HuH-7.5 (cell line): ENCODE measurements at places on chromosomes 5 and 9.

GRCh38 chr9:78115073-78115472 is 83.5 kb upstream of the GNAQ start:
- no peak for DNase-seq

GRCh38 chr9:115883467-115884329 is 269.9 kb upstream of the PAPPA start:
- peak; percentile 15 for DNase-seq

DNA sequence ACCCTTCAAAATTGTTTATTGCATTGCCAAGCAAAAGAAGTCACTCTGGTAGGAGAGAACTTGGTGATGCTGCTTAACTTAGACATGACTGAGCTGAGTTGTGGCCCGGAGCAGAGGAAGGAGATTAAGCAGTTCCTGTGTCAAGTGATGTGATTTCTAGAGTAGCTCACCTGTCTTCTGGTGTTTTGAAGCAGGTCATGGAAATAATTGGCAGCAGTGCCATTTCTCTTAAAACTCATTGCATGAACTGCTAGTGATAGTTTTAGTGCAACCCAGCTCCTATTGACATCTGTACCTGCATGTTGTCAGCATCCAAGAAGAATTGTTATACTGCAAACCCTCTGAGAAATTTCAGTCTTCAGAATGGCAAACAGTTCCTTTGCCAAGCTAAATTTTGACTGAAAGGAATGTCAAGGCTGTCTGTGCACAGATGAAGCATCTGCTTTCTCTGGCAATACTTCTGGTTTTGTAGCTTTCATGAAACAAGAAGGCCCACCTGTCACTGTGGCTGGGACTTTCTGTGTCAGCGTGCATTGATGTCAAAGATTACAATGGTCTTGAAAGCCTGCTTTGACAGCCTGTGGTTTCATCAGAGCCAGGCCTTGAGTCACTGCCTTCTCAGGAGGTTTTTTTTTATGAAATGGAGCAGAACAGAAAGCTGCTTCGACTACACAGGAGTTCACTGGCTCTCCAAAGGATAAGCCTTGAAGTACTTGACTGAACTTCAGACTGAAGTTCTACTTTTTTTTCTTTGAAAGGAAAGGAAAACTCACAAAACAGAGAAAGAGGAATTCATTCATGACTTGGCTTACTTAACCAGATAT is 90.6 kb downstream of the RALGPS1 start:
- no peak for DNase-seq

GRCh38 chr5:79333852-79334557 is 98.1 kb downstream of the JMY start:
- DNase-seq = no peak

DNA sequence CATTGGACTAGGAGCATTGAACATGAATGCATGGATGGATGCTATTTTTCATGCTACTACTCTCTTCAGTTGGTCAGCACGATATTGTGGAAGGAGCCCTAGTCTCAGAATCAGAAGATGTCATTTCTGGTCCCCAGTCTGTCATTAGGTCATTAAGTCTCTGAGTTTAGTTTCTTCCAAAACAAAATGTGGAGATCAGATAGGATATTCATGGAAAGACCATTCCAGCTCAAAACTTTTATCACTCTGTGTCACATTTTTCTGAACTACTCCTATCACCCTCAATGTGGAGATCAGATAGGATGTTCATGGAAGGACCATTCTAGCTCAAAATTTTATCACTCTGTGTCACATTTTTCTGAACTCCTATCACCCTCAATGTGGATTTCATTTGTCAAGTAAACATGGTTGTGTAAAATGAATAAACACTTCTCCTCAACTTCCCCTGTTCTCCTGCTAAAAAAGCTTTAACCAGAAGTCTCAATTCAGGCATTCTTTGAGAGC is 296.8 kb downstream of the MRPS30 start:
- DNase-seq = no peak

DNA sequence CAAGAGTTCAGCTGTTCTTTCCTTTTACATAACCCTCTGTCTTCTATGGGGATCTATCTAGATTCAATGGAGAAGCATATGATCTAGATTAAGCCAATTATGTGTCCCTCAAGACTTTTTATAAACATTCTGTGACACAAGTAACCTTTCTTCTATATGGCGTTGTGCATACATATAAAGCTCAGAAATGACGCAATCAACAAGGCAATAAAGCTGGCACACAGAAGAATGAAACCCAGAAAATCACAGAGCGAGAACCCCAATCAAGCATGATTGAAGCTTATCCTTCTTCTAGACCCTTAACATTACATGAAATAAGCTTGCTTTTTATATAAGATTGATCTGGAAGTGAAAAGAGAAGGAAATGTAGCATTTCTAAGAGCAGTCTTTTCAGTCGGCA is 178.9 kb downstream of the DMRTA1 start:
- DNase-seq = no peak
